Heart left ventricle (tissue), 16 donors: ENCODE measurements at places on chromosomes 11 and 22.
A peak's percentile ranks its signal among the peaks of the same experiment; 100 is the strongest.

GRCh38 chr11:117827521-117828511 is 3.3 kb upstream of the FXYD2 start:
- DNase-seq, result peak; percentile 29

- DNase-seq, result no peak
Observed at GRCh38 chr22:45286854-45287551, 2.3 kb downstream of the UPK3A start.

DNA sequence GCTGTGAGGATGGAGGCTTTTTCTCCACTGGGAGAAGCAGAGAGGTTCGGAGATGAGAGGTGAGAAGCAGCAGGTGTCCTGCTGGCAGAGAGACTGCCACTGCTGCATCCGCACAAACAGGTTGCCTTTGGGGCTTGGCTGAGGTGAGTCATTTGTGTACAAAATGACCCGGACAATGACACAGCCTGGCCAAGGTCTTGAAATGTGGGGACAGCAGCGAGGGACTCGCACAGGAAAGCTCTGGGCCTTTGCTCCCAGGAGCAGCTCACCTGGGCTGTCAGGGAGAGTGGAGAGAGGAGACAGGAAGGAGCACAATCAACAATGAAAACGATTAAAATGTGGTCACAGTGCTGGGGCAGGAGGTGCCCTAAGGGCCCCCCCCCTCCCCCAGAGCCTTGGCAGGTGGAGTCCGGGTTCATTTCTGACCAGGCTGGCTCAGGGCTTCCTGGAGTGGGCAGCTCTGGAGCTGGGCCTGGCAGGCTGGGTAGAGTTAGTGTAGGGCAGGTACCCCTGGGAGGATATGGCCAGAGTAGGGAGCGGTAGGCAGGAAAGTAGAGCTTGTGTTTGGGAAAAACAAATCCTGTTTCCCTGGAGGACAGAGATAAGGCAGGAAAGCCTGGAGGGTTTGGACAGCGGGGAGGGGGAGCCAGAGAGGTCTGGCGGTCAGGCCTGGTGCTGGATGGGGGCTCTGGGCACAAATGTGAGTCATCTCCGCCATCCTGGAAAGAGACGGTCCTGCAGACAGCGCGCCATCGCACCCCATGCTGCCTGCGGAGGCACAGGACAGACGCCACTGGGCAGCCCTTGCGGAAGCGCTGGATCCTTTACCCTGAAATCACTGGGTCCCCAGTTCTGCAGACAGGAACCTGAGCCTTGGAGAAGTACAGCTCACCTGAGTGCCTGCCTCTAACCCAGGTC is 37.8 kb upstream of the CELSR1 start:
- DNase-seq, result no peak

GRCh38 chr22:28407645-28408044 is 272.0 kb downstream of the TTC28 start:
- no peak for DNase-seq

- DNase-seq, result peak; percentile 73
Observed at GRCh38 chr22:36244522-36245391, 5.4 kb upstream of the APOL2 start.

DNA sequence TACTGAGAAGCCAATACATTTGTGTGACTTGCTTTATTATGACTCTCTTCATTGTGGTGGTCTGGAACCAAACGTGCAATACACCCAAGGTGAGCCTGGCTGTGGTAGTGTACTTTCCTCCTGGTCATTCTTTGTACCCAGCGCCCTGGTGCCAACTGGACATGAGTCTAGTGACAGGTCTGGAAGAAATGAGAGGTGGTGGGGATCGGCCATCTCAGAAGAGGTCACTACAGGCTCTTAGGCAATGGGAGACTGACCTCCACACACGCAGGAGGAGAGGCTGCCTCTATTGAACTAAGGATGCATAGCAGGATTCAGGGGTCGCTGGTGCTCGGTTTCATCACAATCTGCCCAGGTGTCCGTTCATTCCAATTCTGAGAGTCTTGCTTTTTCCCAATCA is 56.4 kb upstream of the RTL6 start:
- DNase-seq, result no peak

- no peak for DNase-seq
Observed at GRCh38 chr22:46072981-46073682, 77.2 kb upstream of the PPARA start.

DNA sequence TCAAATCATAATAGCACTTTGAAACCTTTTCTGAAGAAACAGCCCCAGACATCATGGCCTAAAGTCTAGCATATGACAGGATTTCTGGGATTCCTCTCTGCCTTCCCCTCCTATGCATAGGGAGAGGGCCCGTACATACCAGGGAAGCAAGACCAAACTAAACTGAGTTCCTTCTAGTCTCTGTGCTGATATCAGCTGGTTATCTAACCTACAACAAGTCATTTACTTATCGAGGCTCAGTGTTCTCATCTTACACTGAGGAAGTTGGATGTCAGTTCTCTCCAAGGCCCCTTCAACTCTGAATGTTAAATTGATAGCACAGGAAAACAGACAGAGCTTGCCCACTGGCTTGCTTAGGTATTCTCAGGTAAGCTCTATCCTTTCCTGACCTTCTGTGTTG is 17.0 kb upstream of the GRIK4 start:
- DNase-seq, result no peak

DNA sequence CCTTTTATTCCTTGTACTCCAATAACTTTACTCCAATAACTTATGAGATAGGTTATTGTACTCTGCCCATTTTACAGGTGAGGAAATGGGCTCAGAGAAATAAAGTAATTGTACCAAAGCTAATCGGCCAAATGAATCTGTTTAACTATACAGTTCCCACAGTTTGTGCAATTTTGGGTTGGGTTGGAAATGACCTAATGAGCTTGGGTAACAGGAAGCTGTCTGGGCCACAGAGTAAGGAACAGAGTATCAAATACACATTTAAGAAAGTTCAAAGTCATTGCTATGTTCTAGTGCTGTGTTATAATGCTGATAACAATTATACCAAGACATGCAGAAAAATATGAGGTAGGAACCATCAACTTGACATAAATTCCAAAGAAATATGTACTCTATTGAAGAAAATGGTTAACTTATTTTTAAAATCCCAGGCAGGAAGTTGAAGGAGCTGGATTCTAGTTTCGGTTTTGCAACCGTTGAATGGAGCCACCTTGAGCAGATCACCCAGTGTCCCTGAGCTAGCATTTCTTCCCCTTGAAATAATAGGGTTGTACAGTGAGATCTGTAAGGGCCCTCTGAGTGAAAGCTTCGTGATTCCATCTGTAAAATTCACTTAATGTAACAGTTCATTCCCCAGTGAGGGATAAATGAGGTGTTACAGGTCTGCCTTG is 360.9 kb upstream of the NARS2 start:
- DNase-seq, result no peak

GRCh38 chr11:70445091-70445490 is 46.8 kb downstream of the CTTN start:
- no peak for DNase-seq

DNA sequence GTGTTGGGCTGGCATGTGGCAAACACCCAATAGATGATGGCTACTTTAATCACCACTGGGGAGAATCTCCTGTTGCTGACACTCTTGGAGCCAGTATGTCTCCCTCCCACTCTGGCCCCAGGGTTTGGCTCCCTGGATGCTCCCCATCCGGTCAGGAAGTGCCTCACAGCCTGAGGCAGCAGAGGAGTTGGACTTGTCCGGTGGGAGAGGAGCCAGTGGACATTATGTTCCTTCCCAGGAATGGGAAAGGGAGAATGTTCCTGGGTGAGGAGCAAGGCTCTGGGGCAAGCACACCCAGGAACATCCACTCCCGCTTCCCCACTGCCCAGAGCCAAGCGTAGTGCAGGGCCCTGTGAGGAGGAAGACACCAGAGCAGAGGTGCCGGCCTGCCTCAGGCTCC is 84.6 kb upstream of the NAV2 start:
- DNase-seq, result peak; percentile 64

GRCh38 chr11:70468256-70469195 is 70.2 kb downstream of the CTTN start:
- no peak for DNase-seq

DNA sequence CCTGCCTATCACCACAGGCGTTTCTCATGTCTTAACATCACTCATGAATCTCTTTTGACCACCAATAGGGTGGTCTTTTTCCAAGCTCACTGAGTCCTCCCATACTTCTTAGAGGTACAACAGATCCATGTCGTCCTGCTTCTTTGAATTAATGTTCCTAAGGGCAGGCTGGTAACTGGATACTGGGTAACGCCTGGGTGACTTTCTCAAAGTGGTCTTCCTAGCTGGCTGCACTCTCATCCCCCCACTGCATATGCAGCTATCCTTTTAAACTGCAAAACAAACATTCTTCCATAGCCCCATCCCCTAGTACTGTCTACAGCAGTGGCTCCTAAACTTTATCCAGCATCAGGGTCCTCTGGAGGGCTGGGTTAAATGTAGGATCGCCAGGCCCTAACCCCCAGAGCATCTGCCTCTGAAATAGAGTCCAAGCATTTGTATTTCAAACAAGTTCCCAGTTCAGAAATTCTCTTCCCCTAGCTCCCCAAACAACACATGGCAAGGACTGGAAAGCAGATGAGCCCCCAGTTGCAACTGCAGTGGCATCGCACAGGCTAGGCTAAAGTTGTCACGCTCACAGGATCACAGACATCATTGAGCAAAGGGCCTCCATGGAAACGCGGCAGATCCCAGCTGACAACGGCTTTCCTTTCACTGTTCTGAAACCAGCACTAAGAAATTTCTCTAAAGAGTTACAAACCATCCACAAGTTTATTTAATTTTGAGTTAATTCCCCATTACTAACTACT is 204.9 kb downstream of the LARGE1 start:
- no peak for DNase-seq

- peak; percentile 77 for DNase-seq
Observed at GRCh38 chr11:3123305-3123704, 41.8 kb downstream of the OSBPL5 start.

GRCh38 chr11:57567515-57568329 is at the start of gene UBE2L6:
UBE2L6 (minus strand) TSS chr11:57567672; CDS start chr11:57567611, 61 bp downstream.
- peak; percentile 90 for DNase-seq

- DNase-seq, result no peak
Observed at GRCh38 chr11:79390923-79391322, 49.9 kb downstream of the TENM4 start.

DNA sequence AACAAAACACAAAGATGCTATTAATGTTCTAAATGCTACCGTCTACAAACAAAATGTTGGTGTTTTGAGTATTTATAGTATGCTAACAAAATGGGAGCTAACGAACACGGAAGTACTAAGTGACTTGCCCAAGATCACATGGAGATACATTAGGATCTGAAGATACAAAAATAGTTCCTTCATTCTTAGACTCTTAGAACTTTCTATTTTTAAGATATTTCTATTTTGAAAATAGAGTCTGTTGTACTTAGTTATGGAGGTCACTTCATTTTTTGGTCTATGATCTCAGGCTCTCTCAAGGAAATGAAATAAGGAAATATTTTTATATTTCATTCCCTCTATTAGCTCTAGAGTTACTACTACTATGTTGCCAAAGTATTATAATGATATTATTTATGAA is 64.2 kb downstream of the APOL5 start:
- DNase-seq, result no peak

GRCh38 chr11:112174789-112175598 is at the start of gene BCO2:
BCO2 (plus strand) TSS chr11:112175512; CDS start chr11:112175602, 90 bp downstream.
- DNase-seq, result peak; percentile 78

- DNase-seq, result no peak
Observed at GRCh38 chr11:112856591-112856990, 104.6 kb upstream of the NCAM1 start.

- no peak for DNase-seq
Observed at GRCh38 chr11:55966391-55966790, 3.4 kb downstream of the OR10AG1 start.

GRCh38 chr11:1781593-1781975 is 17.9 kb upstream of the CTSD start:
- DNase-seq, result no peak

DNA sequence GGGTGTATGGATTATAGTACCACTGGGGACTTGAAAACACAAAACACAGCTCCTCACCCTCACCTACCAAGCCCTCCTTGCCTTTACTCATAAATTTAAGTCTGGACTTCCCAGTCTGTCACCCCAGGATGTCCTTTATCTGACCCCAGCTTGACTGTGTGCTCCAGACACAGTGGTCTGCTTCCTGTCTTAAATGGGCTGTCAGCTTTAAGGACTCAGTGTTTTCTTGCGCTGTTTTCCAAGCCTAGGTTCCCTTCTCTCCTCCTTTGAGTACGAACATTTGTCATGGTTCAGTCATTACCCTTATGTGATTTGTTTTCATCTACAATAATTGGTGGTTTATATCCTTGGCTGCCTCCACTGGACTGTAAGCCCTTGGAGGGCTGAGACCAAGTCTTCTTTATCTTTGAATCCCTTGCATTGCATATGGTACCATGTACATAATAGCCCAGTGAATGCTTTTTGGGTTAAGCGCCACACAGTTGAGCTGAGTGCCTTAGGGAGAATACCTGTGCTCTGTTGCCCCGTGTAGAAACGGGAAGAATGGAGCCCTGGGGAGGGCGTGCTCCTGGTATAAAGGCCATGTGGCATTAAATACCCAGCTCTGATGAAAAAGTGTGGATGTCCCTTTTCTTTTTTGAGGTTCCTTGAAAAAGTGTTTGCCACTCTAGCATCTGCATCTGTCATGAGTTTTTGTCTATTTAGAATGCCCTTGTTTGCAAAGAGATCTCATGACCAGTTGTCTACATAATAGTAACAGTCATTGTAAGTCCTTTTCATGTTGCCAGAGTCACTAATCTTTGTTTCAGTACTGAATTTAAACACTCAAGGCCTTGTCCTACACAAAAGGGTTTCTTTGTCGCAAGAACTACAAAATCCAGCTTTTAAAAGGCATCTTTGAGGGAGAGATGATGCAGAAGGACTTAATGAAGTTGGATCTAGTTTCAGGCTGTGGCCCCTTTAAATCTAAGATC is 14.0 kb downstream of the PANX1 start:
- DNase-seq, result no peak

- DNase-seq, result no peak
Observed at GRCh38 chr11:11512929-11513328, 108.9 kb downstream of the GALNT18 start.
